Fibroblast of lung (primary cell): ENCODE measurements at places on chromosomes 4 and X. TPM values are rescaled to one million over a fixed set of nuclear protein-coding genes. Genes with fewer than 3 reads are reported as not detected.
A peak's percentile ranks its signal among the peaks of the same experiment; 100 is the strongest.

- no peaks in the 10 kb centered on the region for H3K27me3 ChIP-seq
- peak; percentile 68 for DNase-seq
- H3K27ac ChIP-seq = no peak overlapping the region
These were observed 21.8 kb downstream of the KIAA1210 start for GRCh38 chrX:119105826-119106225.

DNA sequence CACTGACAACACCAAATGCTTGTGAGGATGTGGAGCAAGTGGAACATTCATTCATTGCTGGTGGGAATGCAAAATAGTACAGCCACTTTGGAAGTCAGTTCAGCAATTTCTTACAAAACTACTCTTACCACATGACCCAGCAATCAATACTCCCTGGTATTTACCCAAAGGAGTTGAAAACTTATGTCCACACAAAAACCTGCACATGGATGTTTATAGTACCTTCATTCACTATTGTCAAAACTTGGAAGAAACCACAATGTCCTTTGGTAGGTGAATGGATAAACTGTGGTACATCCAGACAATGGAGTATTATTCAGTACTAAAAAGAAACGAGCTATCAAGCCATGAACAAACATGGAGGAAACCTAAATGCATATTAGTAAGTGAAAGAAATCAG is 27.5 kb downstream of the HUWE1 start:
- H3K4me1 ChIP-seq = no peaks in the 10 kb centered on the region
- H3K4me3 ChIP-seq = no peak overlapping the region
- no peaks in the 10 kb centered on the region for H3K36me3 ChIP-seq
- H3K27ac ChIP-seq = no peak overlapping the region
- DNase-seq = no peak

DNA sequence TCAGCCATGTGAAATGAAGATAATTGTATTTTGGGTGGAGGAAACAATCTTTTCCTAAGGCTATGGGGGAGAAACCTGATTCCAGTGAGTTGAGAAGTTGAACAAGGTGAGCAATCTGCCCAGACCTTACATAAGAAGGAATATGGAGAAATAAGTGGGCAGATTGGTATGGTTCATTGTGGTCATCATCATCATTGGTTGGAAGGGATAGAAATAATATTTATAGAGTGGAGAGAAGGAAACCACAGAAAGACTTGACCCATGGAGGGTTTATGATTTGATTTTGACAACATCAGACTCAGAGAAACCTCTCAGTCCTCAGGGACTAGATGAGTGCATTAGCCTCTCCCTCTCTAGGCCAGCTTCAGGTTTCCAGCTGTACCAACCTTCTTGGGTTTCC is 177.9 kb upstream of the NEIL3 start:
- no peak overlapping the region for H3K27ac ChIP-seq
- no peaks in the 10 kb centered on the region for H3K27me3 ChIP-seq
- no peaks in the 10 kb centered on the region for H3K36me3 ChIP-seq
- peak; percentile 15 for DNase-seq
- H3K4me1 ChIP-seq = no peaks in the 10 kb centered on the region

- no peaks in the 10 kb centered on the region for H3K36me3 ChIP-seq
- DNase-seq = no peak
- H3K27me3 ChIP-seq = no peaks in the 10 kb centered on the region
- H3K4me1 ChIP-seq = peaks cover 2% of the 10 kb centered on the region
These were observed 224.9 kb downstream of the KIT start for GRCh38 chr4:54882616-54883015.

- no peak overlapping the region for H3K27ac ChIP-seq
- H3K36me3 ChIP-seq = no peaks in the 10 kb centered on the region
- DNase-seq = no peak
- H3K4me3 ChIP-seq = no peak overlapping the region
These were observed 65.8 kb downstream of the ANAPC4 start for GRCh38 chr4:25442863-25443307.

- H3K27ac ChIP-seq = no peak overlapping the region
- H3K36me3 ChIP-seq = no peaks in the 10 kb centered on the region
- H3K4me1 ChIP-seq = no peaks in the 10 kb centered on the region
- H3K4me3 ChIP-seq = no peak overlapping the region
- no peaks in the 10 kb centered on the region for H3K27me3 ChIP-seq
These were observed 53.6 kb downstream of the KLF3 start for GRCh38 chr4:38717604-38718003.

GRCh38 chr4:66574145-66574978 is 904.1 kb upstream of the EPHA5 start:
- H3K36me3 ChIP-seq = no peaks in the 10 kb centered on the region
- H3K27me3 ChIP-seq = no peaks in the 10 kb centered on the region
- DNase-seq = peak; percentile 95
- H3K4me1 ChIP-seq = no peaks in the 10 kb centered on the region
- H3K27ac ChIP-seq = no peak overlapping the region

GRCh38 chrX:129808158-129808828 is 28.5 kb downstream of the SASH3 start:
- no peaks in the 10 kb centered on the region for H3K36me3 ChIP-seq
- no peak overlapping the region for H3K27ac ChIP-seq
- peak; percentile 74 for DNase-seq
- H3K4me1 ChIP-seq = no peaks in the 10 kb centered on the region
- H3K27me3 ChIP-seq = no peaks in the 10 kb centered on the region

DNA sequence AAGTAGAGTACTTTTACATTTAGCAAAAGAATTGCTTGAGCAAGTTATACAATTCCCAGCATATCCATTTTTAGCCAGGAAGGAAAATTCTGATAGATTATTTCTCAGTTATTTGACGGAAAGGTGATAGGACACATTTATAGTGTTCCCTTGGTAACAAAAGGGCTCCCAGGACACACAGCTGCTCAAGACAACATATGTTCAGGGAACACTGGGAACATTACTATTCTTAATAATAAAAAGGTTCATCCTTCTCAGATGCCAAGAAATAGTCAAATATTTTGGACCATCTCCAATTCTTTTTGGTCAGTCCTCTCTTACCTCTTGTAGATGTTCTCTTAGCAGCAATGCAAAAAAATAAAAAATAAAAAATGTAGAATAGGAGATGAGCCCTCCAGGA is 66.8 kb upstream of the SMAD1 start:
- H3K36me3 ChIP-seq = no peaks in the 10 kb centered on the region
- H3K27ac ChIP-seq = no peak overlapping the region
- H3K4me1 ChIP-seq = no peaks in the 10 kb centered on the region
- DNase-seq = no peak

GRCh38 chr4:183621875-183622274 is 37.1 kb downstream of the RWDD4 start:
- H3K27me3 ChIP-seq = no peaks in the 10 kb centered on the region
- no peak overlapping the region for H3K27ac ChIP-seq
- no peak for DNase-seq

GRCh38 chr4:110122201-110122600 is 76.2 kb downstream of the ELOVL6 start:
- H3K4me3 ChIP-seq = no peak overlapping the region
- no peak for DNase-seq
- H3K27ac ChIP-seq = no peak overlapping the region
- no peaks in the 10 kb centered on the region for H3K36me3 ChIP-seq
- no peaks in the 10 kb centered on the region for H3K27me3 ChIP-seq

- H3K27me3 ChIP-seq = no peaks in the 10 kb centered on the region
- H3K27ac ChIP-seq = peak overlapping the region; percentile 7
- DNase-seq = peak; percentile 30
These were observed 97.2 kb upstream of the EOLA2 start for GRCh38 chrX:150035531-150035930.

DNA sequence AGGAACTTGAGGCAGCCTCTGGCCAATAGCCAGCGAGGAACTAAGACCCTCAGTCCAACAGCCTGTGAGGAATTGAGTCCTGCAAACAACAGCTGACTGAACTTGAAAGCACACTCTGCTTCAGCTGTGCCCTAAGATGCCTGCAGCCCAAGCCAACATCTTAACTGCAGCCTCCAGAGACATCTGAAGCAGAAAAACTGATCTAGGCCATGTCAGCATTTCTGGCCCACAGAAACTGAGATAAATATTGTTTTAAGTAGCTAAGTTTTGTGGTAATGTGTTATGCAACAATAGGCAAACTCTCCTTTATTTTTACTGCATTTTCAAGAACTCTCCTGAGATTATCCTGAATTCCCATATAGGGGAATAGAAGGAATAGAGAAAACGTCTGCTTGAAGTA is 24.4 kb upstream of the PIGA start:
- H3K4me1 ChIP-seq = no peaks in the 10 kb centered on the region
- no peak overlapping the region for H3K27ac ChIP-seq
- no peaks in the 10 kb centered on the region for H3K36me3 ChIP-seq
- no peak overlapping the region for H3K4me3 ChIP-seq

DNA sequence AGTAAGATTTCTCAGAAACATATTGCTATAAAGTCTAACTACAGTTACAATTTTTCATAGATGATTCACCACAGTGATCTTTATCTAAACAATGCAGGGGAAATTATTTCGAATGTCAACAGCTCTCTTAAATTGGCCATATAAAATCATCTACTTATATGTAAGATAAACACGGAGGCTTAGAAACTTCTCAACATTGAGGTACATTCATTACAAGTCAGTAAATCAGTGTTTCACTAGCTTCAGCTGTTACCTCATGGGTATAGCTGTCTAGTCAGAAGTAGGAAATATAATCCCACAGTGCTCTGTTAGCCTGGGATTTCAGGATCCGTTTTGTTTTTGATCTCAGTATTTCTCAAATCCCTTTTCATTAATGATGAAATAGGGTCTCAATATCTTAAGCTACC is 43.2 kb downstream of the PCDH7 start:
- peak; percentile 82 for DNase-seq
- peaks cover 2% of the 10 kb centered on the region for H3K4me1 ChIP-seq
- H3K27me3 ChIP-seq = no peaks in the 10 kb centered on the region

DNA sequence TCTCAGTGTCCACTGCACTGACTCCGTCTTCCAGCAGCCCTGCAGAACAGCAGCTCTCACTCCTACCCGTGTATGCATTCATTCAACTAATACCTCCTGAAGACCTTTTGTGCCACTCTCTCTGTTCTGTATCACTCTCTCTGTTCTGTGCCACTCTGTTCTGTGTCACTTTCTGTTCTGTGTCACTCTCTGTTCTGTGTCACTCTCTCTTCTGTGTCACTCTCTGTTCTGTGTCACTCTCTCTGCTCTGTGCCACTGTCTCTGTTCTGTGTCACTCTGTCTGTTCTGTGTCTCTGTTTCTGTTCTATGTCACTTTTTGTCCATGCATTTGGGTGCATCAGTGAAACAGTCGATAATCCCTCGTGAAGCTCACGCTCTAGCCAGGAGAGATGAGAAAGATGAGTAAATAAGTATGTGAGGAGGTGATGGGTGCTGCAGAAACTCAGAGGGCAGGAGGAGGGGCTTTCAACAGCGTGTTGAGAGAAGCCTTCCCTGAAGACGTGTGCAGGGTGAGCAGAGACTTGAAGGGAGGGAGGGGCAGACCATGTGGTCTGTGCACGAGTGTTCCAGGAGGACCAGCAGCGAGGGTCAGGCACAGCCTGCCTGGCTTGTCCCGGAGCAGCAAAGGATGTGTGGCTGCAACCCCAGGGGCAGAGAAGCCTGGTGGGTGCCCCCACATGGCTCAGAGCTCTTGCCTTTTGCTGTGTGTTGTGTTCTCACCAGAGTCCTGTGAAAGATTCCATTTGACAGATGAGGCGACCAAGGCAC is 8.9 kb downstream of the PIGG start:
- DNase-seq = no peak
- no peaks in the 10 kb centered on the region for H3K4me1 ChIP-seq
- H3K27ac ChIP-seq = no peak overlapping the region
- H3K4me3 ChIP-seq = no peak overlapping the region
- peaks cover 13% of the 10 kb centered on the region for H3K36me3 ChIP-seq

- no peak for DNase-seq
- no peaks in the 10 kb centered on the region for H3K4me1 ChIP-seq
- H3K27me3 ChIP-seq = no peaks in the 10 kb centered on the region
- no peaks in the 10 kb centered on the region for H3K36me3 ChIP-seq
- no peak overlapping the region for H3K27ac ChIP-seq
These were observed 70.0 kb upstream of the STS start for GRCh38 chrX:7077241-7078230.

GRCh38 chr4:186137196-186137794 is 32.8 kb downstream of the FAM149A start:
- peak; percentile 14 for DNase-seq
- H3K36me3 ChIP-seq = no peaks in the 10 kb centered on the region
- no peak overlapping the region for H3K4me3 ChIP-seq
- no peaks in the 10 kb centered on the region for H3K4me1 ChIP-seq
- no peak overlapping the region for H3K27ac ChIP-seq

DNA sequence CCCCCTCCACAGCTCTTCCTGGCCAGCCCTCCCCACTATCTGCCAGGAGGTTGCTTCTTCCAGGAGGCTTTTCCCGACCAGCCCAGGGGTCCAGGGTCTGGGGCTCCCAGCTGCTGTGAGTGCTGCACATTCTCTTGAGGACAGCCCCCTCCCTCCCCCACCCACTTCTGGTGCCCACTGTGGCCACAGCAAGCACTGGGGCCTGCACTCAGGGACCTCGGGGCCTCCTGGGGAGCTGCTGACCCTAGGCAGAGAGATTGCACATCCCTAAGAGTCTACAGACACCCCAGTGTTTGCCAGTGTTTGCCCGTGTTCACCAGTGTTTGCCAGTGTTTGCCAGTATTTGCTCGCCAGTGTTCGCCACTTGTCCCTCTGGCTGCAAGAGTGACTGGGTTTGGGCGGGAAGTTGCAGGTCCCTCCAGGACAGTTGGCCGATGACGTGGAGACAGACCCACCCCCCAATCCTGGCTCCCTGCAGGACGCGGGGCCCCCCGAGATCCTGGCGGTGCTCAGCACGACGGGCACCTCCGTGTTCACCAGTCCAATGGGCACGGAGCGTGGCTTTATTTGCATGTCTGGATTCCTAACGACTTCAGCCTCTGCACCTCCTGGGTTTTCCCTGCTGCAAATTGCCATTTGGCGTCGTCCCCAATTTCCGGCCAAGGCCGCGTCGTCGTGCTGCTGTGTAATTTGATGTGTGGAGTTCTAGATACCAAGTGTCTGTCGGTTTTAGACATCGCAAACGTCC is 87.5 kb upstream of the NKX1-1 start:
- no peaks in the 10 kb centered on the region for H3K36me3 ChIP-seq
- DNase-seq = no peak
- no peaks in the 10 kb centered on the region for H3K4me1 ChIP-seq

GRCh38 chr4:55348466-55348865 is 2.4 kb downstream of the SRD5A3 start:
- H3K4me3 ChIP-seq = no peak overlapping the region
- DNase-seq = peak; percentile 31
- H3K36me3 ChIP-seq = no peaks in the 10 kb centered on the region
- no peak overlapping the region for H3K27ac ChIP-seq

The NUDT10 gene
- 1.8 and 2.1 TPM in 2 replicates for total RNA-seq

The SPANXA2 gene
- not detected in 2 replicates for total RNA-seq

The SPANXB1 gene
- not detected in 2 replicates for total RNA-seq

The VSIG1 gene
- not detected in 2 replicates for total RNA-seq

The BEX5 gene
- total RNA-seq = not detected in 2 replicates

The CNKSR2 gene
- total RNA-seq = 0.33 and 1.5 TPM in 2 replicates

The HERC5 gene
- total RNA-seq = 3.3 TPM in 2 replicates

The FGD1 gene
- 3.3 and 4.5 TPM in 2 replicates for total RNA-seq

The LGI2 gene
- under 0.01 TPM in 2 replicates for total RNA-seq
